ENCODE measurements at places on chromosomes 6 and 20. TPM values are rescaled to one million over a fixed set of nuclear protein-coding genes. Genes with fewer than 3 reads are reported as not detected.

GRCh38 chr6:140316966-140317365 is 942.5 kb upstream of the CITED2 start:
- DNase-seq, result no peak

GRCh38 chr6:29527126-29527525 is 32.4 kb downstream of the UBD start:
- no peak for DNase-seq

BMP6 gene
- 3.0 TPM for polyA plus RNA-seq

RING1 gene
- polyA plus RNA-seq, result 33.7 TPM

DYNLT2 gene
- 1.2 TPM for polyA plus RNA-seq

TRIM40 gene
- not detected for polyA plus RNA-seq
